ENCODE measurements at places on chromosomes 11 and 22.

DNA sequence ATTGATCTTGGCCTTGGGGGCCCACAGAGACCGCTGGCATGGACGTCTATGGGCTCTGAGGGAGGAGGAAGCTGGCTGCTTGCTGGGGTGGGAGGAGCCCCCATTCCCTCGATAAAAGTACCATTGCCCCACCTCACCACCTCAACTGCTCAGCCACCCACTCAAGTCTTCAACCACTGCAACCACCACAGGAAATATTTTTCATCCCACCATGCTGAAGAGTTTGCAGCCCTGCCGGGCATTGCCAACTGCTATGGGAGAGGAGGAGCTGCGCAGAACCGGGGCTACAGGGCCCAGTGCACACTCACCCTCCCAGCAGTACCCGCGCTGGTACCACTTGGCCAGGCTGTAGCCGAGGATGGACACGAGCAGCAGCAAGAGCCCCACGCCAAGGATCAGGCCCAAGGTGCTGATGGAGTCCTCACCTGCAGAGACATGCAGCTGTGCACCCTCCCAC, 29.2 kb downstream of the IL10RA start:
- no peak for DNase-seq

GRCh38 chr11:59176330-59176729, 4.4 kb downstream of the DTX4 start:
- DNase-seq, result no peak

- DNase-seq, result peak; percentile 94
Measured at GRCh38 chr22:31055635-31056159, 25.4 kb upstream of the SMTN start.

DNA sequence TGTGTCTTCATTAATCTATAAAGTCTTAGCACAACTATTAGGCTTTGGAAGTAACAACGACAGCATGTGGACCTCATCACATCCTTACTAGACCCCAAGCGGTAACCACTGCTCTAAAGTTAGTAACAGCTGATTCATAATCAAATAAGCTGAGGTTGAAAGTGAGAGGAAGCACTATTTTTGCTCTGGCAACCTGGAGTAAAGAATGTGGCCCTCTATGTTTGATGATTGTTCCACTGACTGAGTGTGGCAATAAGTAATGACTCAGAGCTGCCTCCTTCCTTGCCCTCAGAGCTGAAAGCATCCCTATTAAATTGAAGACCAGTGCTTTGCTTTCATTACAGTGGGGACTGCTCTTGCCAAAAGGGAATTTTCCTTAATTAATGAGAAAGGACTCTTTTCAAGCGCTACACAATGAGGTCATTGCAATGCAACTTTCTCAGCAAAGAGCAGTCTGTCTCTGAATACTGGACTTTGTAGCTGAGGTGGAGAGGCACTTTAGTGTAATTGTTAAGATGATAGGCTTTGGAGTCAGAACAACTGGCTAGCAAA, 906.1 kb upstream of the RAG2 start:
- no peak for DNase-seq

DNA sequence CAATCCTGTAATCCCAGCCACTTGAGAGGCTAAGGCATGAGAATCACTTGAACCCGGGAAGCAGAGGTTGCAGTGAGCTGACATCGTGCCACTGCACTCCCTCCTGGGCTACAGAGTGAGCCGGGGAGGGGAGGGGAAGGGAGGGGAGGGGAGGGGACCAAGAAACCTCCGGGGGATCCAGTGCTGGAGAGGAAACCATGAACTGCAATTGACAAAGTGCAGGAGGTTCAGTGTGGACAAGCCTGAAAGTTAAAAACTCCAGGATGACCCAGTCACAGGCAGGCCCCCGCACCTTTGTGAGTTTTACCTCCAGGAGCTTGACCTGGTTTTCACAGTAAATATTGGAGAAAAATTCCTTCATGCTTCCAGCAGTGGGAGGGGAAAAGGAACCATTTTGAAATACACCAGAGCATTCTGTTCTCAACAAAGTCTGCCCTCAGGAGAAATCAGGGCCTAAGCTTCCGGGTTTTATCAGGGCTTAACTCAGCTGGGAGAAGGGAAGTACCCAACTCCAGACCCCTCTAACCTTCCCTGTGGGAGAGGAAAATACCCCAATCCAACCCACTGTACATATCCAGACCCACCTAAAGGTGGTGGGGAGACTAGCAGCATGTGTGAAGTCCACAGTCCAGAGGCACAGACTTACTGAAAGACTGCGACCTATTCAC, 15.5 kb upstream of the ZFTA start:
- DNase-seq, result no peak

DNA sequence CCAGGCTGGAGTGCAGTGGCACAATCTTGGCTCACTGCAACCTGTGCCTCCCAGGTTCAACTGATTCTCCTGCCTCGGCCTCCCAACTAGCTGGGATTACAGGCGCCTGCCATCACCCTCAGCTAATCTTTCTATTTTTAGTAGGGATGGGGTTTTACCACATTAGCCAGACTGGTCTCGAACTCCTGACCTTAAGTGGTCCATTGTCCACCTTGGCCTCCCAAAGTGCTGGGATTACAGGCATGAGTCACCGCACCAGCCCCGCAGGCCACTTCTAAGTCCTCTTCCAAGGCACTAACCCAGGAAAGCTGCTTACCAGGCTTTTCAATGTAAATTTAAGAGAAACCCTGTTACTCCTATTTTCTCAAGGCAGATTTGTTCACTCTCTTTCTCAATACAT, 50.4 kb downstream of the DENND5A start:
- no peak for DNase-seq

- DNase-seq, result no peak
Measured at GRCh38 chr11:74390697-74391096, 7.5 kb downstream of the PGM2L1 start.

DNA sequence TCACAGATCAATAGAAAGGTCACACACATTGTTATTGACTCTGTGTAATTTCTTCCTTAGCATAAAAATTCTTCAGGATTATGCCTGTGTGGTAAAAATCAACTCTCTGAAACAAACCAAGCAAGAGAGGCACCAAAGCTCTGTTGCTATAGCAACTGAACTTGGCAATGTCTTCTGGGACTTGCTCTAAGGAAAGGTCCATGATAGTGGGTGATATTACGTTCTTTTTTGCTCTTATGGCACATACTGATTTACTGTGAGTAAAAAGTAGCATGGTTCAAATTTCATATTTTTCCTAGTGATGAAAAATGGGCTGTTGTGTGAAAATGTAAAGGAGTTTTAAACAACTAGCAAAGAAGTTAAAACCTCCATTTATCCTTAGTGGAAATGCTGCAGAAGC, 66.4 kb downstream of the SVIP start:
- DNase-seq, result no peak

- DNase-seq, result no peak
Measured at GRCh38 chr11:4459500-4459899, 10.4 kb downstream of the OR52K2 start.

DNA sequence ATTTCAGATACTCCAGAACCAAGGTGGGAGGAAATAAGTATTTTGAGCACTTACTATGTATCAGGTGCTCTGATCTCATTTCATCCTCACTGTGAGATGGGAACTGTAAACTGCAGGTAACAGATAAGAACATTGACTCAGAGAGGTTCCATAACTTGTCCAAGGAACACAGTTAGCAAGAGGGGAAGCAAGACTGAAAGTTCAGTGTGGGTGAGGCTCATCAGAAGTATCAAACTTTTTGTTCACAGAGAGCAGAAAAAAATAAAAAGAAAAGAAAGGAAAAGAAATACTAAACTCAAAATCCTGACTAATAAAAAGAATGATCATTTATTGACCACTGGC, 37.1 kb downstream of the RAB30 start:
- DNase-seq, result no peak

- DNase-seq, result no peak
Measured at GRCh38 chr22:25360411-25360810, 141.0 kb downstream of the CRYBB2 start.

- no peak for DNase-seq
Measured at GRCh38 chr11:6876914-6877313, 489 bp downstream of the OR10A4 start.

- DNase-seq, result peak; percentile 70
Measured at GRCh38 chr11:111983187-111983986, 41.8 kb upstream of the DLAT start.

- no peak for DNase-seq
Measured at GRCh38 chr11:128988242-128988970, 45.7 kb upstream of the TP53AIP1 start.

DNA sequence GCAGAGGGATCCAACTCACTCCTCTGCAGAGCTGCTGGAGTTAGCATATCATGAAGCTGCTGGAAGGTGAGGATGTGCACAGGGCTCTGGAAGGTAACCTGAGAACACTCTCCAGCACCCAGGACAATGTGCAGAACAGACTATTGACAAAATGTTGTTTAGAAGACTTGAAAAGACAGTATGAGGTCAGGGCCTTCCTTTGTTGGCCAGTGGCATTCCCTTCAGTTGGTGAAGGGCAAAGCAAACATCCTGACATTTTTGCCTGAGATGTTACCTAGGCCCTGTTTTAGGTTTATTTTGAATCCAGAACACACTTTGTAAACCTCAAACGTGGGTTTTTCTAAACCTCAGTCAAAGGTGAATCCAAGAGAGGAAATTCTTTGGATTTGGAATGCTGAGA, 67.8 kb downstream of the DEPDC5 start:
- no peak for DNase-seq

DNA sequence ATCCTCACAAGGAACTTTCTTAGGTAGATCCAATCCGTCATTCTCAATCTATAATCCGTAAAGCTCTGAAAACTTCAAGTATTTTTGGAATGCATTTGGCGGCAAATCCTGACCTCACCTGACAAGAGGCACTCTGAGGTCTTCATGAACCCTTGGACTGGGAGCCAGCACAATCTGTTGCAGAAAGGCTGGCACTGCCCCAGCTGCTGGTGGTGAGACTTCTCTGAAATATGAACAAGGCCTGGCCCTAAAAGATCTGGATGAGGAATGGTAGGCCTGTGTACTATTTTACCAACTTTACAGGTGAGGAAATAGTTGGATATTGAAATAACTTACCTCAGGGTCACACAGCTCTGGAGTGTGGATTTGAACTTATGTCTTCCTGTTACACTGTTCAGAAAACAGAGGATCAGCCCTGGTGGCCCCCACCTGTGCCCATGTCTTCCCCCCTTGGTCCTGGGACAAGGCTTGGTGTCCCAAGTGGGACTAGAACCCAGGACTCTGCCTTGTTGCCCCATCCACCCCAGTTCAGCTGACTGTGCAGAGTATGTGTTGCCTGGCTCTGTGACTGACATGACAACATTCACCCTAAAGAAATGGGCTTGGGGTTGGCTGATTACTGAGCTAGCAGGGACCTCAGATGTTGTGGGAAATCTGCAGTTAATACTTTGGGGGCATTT, 471.4 kb downstream of the MN1 start:
- DNase-seq, result no peak

DNA sequence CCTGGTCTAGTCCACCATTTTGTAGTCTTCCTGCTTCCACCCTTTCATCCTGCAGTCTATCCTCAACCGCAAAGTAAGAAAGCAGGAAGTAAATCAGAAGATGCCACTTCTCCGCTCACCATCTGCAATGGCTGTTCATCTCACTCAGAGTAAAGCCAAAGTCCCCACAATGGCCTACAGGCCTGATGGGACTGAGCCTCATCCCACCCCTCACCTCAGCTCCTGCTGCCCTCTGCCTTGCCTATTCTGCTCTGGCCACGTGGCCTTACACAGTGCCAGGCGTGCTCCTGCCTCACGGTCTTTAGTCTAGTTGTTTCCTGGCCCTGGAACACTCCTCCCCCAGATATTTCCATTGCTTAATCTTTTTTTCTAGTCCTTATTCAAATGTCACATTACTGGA, 95.5 kb downstream of the USP35 start:
- DNase-seq, result no peak

DNA sequence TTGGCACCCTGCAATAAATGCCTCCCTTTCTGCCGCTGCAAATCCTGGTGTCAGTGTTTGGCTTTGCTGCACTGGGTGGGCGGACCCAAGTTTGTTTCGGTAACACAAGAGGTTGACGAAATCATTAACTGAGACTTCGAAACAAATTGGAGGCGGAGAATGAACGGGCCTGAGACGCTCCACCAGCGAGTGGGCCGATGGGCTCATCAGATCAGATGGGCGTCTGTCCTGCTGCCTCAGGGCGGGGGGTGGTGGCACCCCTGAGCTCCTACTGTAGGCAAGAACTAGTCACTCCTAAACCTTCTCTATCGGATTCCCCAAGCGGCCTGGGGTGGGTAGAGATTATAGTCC, 918 bp upstream of the CAPN5 start:
- DNase-seq, result peak; percentile 78

- no peak for DNase-seq
Measured at GRCh38 chr22:22683668-22684361, 39.4 kb downstream of the GGTLC2 start.

DNA sequence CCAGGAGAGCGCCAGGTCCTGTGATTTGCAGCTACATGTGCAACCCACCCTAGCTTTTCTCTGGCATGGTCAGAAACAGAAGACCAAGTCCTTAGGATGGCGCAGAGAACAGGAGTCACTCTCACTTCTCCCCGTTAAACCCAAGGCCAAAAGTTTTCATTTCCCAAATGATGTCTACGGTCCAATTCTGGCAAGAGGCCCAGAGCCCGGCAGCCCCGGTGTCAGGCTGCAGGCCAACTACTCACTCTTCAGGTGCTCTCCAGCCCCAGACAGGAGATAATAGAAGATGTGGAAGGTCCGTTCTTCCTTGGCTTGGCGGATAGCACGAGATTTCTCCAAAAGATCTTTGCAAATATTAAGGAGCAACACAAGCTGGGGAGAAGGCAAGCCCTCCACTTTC, 67.2 kb downstream of the MYH9 start:
- no peak for DNase-seq

- no peak for DNase-seq
Measured at GRCh38 chr11:77558380-77558779, 31.4 kb upstream of the AQP11 start.

DNA sequence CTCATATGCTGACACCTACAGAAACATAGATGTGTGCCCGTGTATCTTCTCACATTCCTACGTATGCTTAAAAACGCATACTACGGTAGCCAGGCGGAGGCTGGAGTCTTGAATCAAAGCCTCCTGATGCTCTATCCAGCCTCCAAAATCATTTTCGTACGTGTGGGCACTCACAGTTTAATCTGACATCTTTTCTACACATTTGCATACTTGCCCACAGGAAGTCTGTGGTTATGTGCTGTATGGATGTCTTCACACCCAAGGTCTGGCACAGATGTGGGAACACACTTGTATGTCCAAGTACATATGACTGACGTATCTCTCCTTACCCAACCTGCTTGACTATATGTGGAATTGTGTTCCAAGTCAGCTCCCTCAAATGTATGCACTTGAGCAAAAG, 561.8 kb upstream of the CADM1 start:
- no peak for DNase-seq

GRCh38 chr22:32311551-32312071, 46.1 kb upstream of the RFPL3 start:
- DNase-seq, result no peak

- DNase-seq, result no peak
Measured at GRCh38 chr11:20310137-20310536, 53.4 kb upstream of the HTATIP2 start.

DNA sequence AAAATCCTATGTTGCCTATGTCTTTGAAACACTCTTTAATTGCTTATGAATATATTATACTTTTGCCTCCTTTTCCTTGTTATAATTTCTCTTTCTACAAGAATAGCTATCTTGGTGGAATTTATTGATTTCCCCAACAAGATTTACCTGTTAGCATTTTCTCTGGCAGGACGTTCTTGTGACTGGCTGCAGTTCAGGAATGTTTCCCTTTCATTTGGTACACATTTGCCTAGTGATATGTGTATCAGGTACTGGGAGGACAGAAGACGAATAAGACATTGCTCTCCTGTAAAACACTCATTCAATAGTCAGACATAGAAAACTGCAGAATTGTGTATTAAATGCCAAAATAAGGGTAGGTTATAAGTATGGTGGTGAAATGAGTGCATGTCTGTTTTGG, 279.9 kb downstream of the FAT3 start:
- DNase-seq, result no peak

All from kidney (tissue), 22 donors.